Memory B cell (primary cell): ENCODE measurements at places on chromosomes 3 and 15.

- no peak overlapping the region for H3K27ac ChIP-seq
- H3K27me3 ChIP-seq = no peaks in the 10 kb centered on the region
- H3K4me1 ChIP-seq = peaks cover 28% of the 10 kb centered on the region
- DNase-seq = no peak
These were observed 39.0 kb downstream of the SLC6A6 start for GRCh38 chr3:14441240-14441919.

DNA sequence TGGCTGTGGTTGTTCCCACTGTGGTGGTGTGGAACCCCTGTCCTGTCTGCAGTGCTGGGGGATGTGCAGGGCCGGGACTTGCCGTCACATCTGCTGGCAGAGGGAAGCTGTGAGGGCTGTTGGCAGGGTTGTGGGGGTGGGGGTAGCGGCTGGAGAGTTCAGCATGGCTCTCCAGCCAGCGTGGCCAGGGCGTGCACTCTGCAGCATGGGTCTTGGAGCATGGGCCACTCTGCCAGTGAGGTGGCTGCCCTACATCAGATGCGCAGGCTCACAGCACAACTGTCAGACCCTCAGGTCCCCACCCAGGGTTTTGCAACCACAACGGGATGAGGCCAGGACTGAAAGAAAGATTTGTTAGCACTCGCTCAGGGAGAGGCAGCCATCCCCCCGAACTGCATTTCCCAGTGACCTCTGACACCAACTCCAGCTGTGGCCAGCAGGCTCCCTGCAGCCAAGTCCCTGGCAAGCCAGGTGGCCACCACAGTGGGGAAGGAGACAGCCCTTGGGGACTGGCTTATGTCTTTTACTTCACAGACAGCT lies 237.7 kb upstream of the LYSMD4 start:
- DNase-seq = no peak
- H3K36me3 ChIP-seq = no peaks in the 10 kb centered on the region
- H3K4me3 ChIP-seq = no peak overlapping the region
- H3K27ac ChIP-seq = no peak overlapping the region

DNA sequence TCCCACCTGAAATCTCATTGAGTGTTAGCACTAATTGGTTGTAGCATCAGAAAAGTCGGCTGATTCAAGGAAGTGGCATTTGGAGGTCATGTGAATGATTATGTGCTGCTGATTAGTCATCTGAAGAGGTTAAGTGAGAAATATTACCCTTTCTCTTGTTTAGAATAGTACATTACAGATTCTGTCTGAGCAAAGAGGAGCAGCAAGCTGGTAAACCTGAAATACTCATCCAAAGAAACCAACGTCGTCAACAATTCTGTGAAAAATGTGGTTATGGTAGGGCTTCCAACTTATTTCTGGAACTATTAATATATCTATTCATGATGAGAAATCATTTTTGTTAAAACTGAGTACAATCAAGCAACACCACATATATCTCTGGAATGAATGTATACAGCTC lies 1024.9 kb downstream of the TUSC7 start:
- no peak for DNase-seq
- no peak overlapping the region for H3K27ac ChIP-seq
- H3K27me3 ChIP-seq = no peaks in the 10 kb centered on the region
- H3K4me1 ChIP-seq = no peaks in the 10 kb centered on the region

GRCh38 chr15:62868507-62868906 lies 174.0 kb upstream of the TPM1 start:
- peaks cover 3% of the 10 kb centered on the region for H3K27me3 ChIP-seq
- H3K27ac ChIP-seq = no peak overlapping the region
- H3K4me3 ChIP-seq = no peak overlapping the region
- DNase-seq = no peak

GRCh38 chr3:46127503-46127902 lies 80.6 kb downstream of the CCR1 start:
- no peak overlapping the region for H3K27ac ChIP-seq
- DNase-seq = no peak
- no peaks in the 10 kb centered on the region for H3K27me3 ChIP-seq
- H3K36me3 ChIP-seq = no peaks in the 10 kb centered on the region

- H3K36me3 ChIP-seq = peaks cover 1% of the 10 kb centered on the region
- no peaks in the 10 kb centered on the region for H3K27me3 ChIP-seq
- no peak for DNase-seq
- H3K4me1 ChIP-seq = no peaks in the 10 kb centered on the region
These were observed 209.2 kb upstream of the NR2F2 start for GRCh38 chr15:96121086-96121920.

- H3K27me3 ChIP-seq = no peaks in the 10 kb centered on the region
- H3K27ac ChIP-seq = peak overlapping the region; percentile 90
- DNase-seq = peak; percentile 84
- H3K4me3 ChIP-seq = peak overlapping the region; percentile 96
These were observed 31.5 kb upstream of the AP4E1 start for GRCh38 chr15:50876989-50877360.

GRCh38 chr15:69056365-69056764 lies 41.9 kb downstream of the NOX5 start:
- H3K27me3 ChIP-seq = peaks cover 20% of the 10 kb centered on the region
- H3K36me3 ChIP-seq = no peaks in the 10 kb centered on the region
- no peak overlapping the region for H3K4me3 ChIP-seq
- DNase-seq = no peak
- no peak overlapping the region for H3K27ac ChIP-seq
- H3K4me1 ChIP-seq = peaks cover 9% of the 10 kb centered on the region

- DNase-seq = no peak
- H3K4me3 ChIP-seq = no peak overlapping the region
- H3K36me3 ChIP-seq = no peaks in the 10 kb centered on the region
- no peak overlapping the region for H3K27ac ChIP-seq
These were observed 848.9 kb upstream of the CADM2 start for GRCh38 chr3:84109911-84110310.

DNA sequence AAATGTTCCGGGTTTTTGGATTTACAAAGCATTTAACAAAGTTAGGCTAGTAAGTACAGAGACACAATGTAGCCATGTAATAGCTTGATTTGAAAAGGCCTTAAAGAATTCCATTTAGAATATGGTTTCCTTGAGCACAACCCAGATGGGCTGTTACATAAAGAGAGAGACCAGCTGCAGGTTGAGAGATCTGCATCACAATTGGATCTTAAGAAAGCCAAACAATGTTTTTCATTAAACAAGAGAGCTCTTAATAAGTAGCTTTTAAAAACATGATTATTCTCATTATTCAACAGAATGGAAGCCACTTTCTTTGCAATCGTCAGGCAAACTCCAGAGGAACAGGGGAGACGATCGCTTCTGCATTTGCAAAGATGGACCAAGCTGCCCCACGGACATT lies 300.3 kb downstream of the OCA2 start:
- DNase-seq = no peak
- H3K36me3 ChIP-seq = no peaks in the 10 kb centered on the region
- H3K27me3 ChIP-seq = no peaks in the 10 kb centered on the region
- no peaks in the 10 kb centered on the region for H3K4me1 ChIP-seq
- H3K27ac ChIP-seq = no peak overlapping the region
- H3K4me3 ChIP-seq = no peak overlapping the region

- H3K36me3 ChIP-seq = no peaks in the 10 kb centered on the region
- no peak overlapping the region for H3K27ac ChIP-seq
- DNase-seq = no peak
- H3K4me1 ChIP-seq = no peaks in the 10 kb centered on the region
- H3K27me3 ChIP-seq = peaks cover 16% of the 10 kb centered on the region
These were observed 23.8 kb downstream of the MEX3B start for GRCh38 chr15:82021992-82022391.

DNA sequence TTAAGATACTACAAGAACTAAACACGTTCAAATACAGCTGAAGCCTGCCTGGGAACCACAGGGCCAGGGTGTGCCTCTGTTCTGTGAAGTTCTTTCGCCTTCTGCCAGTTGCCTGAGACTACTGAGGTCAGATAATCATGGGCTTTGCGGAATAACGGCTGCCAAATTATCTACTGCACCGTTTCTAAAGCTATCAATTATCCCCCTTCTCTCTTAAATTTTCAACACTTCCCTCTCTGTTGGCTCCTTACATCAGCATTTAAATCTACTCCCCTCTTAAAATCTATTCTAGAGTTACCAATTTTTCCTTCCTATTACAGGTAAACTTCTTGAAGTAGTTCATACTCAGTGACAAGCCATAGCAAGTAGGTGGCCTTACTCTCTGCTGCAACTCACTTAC lies 6.2 kb upstream of the NEO1 start:
- peaks cover 1% of the 10 kb centered on the region for H3K27me3 ChIP-seq
- no peaks in the 10 kb centered on the region for H3K4me1 ChIP-seq
- H3K36me3 ChIP-seq = no peaks in the 10 kb centered on the region
- H3K4me3 ChIP-seq = no peak overlapping the region
- no peak overlapping the region for H3K27ac ChIP-seq
- no peak for DNase-seq

GRCh38 chr3:100703865-100704264 lies 5.4 kb upstream of the TFG start:
- no peaks in the 10 kb centered on the region for H3K36me3 ChIP-seq
- peaks cover 4% of the 10 kb centered on the region for H3K4me1 ChIP-seq
- peaks cover 14% of the 10 kb centered on the region for H3K27me3 ChIP-seq
- DNase-seq = no peak
- no peak overlapping the region for H3K27ac ChIP-seq
- no peak overlapping the region for H3K4me3 ChIP-seq

- H3K36me3 ChIP-seq = no peaks in the 10 kb centered on the region
- H3K27ac ChIP-seq = no peak overlapping the region
- DNase-seq = no peak
- peaks cover 19% of the 10 kb centered on the region for H3K4me1 ChIP-seq
- H3K4me3 ChIP-seq = no peak overlapping the region
These were observed 100.4 kb downstream of the CD47 start for GRCh38 chr3:107990433-107990832.

DNA sequence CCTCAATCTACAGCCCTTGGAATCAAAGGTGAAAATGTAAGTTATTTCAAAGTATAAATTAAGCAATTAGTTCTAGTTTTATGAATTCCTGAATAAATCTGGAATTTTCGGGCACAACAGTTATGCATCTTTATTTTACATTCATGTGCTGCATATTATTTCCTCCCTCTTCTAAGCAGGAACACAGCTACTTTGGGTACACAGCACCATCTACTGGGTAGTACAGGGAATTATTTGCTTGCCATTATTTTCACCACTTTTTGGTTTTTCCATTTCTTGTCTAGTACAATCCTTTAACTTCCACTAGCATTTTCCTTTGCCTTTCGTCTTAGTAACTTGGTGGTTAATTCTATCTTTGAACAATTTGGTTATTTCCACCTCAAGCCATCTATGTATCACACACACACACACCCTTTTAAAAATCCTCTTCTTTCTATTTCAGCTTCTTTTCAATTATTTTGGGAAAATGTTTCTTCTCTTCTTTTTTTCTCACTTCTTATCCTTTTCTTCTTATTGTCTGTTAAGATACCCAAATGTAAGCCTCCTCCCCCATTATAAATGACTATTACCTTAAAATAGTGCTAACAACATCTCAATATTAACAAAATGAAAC lies 451.0 kb downstream of the MFSD1 start:
- H3K27ac ChIP-seq = no peak overlapping the region
- H3K36me3 ChIP-seq = peaks cover 2% of the 10 kb centered on the region
- H3K4me3 ChIP-seq = no peak overlapping the region
- H3K27me3 ChIP-seq = peaks cover 9% of the 10 kb centered on the region
- DNase-seq = peak; percentile 11
- H3K4me1 ChIP-seq = no peaks in the 10 kb centered on the region

- no peaks in the 10 kb centered on the region for H3K4me1 ChIP-seq
- no peak for DNase-seq
- no peak overlapping the region for H3K27ac ChIP-seq
- H3K27me3 ChIP-seq = no peaks in the 10 kb centered on the region
These were observed 368.6 kb upstream of the MCTP2 start for GRCh38 chr15:93862791-93863190.

DNA sequence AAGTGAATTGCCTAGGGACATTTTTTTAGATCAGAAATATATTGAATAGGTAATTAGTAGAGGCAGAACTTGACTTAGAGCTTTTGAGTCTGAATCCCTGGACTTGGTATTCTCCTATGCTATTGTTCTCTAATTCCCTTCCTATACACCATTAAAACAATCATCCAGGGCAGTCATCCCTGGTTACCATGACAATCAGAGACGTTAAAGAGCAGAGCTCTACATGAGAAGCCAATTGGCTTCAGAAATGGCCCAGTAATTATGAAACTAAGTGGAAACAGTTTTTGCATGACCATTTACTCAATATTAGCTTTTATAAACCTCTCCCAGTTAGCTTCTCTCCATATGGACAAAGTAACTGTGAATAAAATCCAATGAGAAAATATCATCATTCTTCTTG lies 182.1 kb upstream of the TP63 start:
- H3K4me3 ChIP-seq = no peak overlapping the region
- no peaks in the 10 kb centered on the region for H3K4me1 ChIP-seq
- no peaks in the 10 kb centered on the region for H3K36me3 ChIP-seq
- H3K27ac ChIP-seq = no peak overlapping the region
- DNase-seq = no peak
- no peaks in the 10 kb centered on the region for H3K27me3 ChIP-seq

DNA sequence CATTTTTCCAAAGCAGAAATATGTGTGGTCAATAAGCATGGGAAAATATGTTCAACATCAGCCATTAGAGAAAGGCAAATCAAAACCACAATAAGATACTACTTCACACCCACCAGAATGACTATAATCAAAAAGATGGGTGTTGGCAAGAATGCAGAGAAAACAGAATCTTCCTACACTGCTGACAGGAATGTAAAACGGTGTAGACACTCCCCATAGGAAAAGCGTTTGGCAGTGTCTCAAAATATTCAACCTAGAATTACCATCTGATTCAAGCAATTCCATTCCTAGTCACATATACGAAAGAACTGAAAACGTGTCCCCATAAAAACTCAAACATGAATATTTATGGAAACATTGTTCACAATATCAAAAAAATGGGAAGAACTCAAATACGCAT lies 123.3 kb downstream of the ADAMTS17 start:
- H3K4me3 ChIP-seq = no peak overlapping the region
- no peak for DNase-seq
- H3K27ac ChIP-seq = no peak overlapping the region
- no peaks in the 10 kb centered on the region for H3K4me1 ChIP-seq
- no peaks in the 10 kb centered on the region for H3K27me3 ChIP-seq

DNA sequence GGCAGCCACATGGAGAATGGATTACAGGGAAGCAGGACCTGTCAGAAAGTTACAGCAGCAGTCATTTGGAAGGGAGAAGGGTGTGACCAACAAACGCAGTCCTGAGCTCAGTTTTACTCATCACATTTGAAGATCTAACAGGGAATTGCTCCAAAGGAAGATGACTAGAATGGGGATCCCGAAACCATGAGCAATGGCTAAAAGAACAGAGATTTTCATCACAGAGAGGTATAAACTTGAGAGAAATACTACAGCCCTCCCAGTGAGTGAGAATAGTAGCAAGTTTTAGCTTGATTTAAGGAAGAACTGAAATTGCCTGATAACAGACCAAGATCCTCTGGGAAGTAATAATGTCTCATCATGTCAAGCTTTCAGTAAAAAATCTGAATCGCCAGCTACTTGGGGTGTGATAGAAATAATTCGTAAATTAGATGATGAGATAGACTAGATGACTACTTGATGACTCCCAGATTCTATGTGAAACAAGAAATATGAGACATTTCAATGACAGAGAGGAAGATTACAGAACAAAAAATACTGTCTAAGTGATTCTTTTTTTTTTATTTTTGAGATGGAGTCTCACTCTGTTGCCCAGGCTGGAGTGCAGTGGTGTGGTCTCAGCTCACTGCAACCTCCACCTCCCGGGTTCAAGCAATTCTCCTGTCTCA lies 16.9 kb downstream of the CD47 start:
- peaks cover 50% of the 10 kb centered on the region for H3K4me1 ChIP-seq
- DNase-seq = no peak
- H3K4me3 ChIP-seq = no peak overlapping the region
- no peaks in the 10 kb centered on the region for H3K27me3 ChIP-seq
